ENCODE measurements at places on chromosomes 7 and 10.

- no peak for DNase-seq
Observed at GRCh38 chr7:151860771-151861170, 16.1 kb downstream of the PRKAG2 start.

- DNase-seq, result no peak
Observed at GRCh38 chr10:98295401-98295811, 27.4 kb upstream of the LOXL4 start.

DNA sequence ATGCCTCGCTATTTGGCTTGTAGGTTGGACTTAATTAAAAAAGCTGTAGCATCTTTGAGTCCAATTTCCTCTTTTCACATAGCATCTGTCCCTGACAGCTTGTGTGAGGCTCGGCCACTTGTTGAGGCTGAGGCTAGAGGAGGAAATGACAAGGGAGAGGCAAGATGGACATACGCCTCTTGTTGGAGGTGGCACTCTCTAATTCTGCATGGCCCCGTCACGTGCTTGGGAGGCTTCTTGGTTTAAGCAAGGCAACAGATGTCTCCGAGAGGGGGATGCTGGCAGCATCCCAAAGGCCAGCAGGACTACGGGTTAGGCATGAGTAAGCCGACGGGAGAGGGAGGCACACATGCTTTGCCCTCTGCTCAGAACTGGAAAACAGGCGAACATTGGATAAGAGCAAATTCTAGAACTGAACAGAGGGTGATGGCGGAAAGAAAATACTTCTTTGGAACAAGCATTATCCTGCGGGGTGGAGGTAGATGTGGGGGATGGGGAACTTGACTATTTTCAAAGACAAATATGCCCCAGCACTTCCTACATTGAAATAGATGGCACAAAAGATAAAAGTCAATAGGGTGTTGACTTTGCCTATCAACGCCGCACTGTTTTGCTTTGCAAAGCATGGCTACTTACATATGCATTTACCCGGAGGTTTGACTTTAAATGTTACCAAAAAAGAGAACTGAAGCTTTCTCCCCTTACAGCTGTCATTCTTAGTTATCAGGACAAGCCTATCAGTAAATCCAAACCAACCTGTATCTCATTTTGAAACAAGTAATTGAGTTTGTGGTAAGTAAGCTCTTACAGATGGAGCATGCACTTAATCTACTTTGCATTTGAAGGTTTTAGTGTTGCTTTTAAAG, 94.8 kb downstream of the CHN2 start:
- DNase-seq, result no peak

DNA sequence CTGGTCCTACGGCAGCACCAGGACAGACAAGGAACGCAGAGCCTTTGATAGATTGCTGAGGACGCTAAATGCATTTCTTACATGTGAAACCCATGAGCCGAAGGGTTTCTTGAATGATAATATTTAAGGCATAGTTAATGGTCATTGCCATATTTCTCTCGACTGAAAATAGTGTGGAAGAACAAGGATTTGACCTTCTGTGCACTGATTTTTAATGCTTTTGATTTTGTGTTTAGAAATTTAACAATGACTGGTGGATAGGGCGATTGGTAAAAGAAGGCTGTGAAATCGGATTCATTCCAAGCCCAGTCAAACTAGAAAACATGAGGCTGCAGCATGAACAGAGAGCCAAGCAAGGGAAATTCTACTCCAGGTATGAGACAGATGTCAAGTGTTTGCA, 150.8 kb downstream of the NSUN6 start:
- no peak for DNase-seq
